ENCODE measurements at places on chromosomes 16 and 17. TPM values are rescaled to one million over a fixed set of nuclear protein-coding genes. Genes with fewer than 3 reads are reported as not detected.

GRCh38 chr16:75929046-75929445, 202.8 kb upstream of the CPHXL start:
- no peak for DNase-seq

DNA sequence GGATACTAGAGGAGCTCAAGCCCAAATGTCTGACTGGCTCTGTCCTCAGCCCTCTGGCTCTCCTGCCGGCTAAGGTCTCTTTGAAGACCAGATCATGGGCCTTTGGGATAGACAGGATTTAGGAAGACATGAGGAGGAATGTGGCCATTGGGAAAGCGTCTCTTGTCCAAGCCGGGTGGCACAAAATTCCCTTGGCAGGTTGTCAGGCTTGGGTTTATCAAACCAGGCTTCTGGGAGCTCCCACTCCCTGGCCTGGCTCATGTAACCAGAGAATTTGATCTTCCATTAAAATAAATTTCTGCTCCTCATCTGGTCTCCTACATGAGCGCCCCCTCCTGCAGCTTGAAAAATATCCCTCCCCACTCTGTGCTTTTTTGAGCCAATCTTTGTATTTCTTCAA, 71.1 kb downstream of the IRX3 start:
- DNase-seq = no peak

DNA sequence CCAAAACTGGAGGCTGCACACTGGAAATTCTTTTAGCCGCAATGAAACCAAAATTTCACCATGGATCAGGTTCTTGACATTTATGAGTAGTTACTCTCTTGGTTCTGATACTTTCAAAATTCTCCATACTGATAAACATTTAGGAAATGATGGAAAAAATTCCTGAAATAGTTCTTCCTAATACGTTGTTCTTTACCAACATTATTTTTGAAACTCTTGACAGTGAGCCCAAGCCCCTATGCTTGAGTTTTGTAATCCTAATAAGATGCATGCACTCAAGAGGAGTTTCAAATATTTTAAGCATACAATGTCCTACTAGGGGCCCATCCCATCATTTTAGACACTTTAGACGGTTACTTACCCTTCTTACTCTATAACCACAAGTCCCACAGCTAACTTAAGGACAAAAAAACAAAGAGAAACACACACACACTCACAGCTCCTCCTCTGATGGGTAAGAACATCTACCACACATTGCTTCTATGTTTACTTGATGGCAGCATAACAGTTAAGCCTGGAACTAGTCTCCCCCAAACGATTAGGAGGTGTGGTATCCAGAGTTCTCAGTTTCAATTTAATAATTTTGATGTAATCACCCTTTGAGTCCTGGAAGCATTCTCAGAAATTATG, 3.7 kb downstream of the VEZF1 start:
- DNase-seq = no peak

GRCh38 chr17:82076785-82077591, 11.4 kb upstream of the DUS1L start:
- DNase-seq = no peak

- no peak for DNase-seq
Measured at GRCh38 chr17:70357190-70357589, 187.9 kb downstream of the KCNJ2 start.

DNA sequence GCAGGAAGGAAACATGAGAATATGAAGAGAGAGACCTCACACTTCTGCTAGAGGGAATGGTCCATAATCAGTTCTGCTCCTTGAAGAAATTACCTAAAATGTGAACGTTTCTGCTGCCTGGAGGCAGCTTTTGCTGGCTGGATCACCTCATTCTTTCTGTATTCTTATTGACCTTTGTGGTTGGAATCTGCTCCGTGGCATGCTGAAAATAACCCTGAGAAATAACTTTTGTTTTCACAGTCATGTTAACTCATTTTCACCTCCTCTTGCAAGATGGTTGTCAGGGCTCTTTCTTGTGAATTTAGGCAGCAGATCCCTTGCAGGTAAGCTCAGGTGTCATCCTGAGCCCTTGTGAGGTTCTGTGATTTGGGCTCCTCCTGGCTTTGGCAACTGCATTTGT, 70.2 kb downstream of the IRF8 start:
- no peak for DNase-seq

EXOC3L1 gene
- total RNA-seq = 0.12 TPM

All from activated CD4-positive, alpha-beta T cell treated with anti-CD3 and anti-CD28 coated beads, Interleukin-2, amount 10 ng/mL, durations not matched to agents 24 days and 14 days (primary cell).